ENCODE measurements at places on chromosomes 11 and 22. TPM values are rescaled to one million over a fixed set of nuclear protein-coding genes. Genes with fewer than 3 reads are reported as not detected.

DNA sequence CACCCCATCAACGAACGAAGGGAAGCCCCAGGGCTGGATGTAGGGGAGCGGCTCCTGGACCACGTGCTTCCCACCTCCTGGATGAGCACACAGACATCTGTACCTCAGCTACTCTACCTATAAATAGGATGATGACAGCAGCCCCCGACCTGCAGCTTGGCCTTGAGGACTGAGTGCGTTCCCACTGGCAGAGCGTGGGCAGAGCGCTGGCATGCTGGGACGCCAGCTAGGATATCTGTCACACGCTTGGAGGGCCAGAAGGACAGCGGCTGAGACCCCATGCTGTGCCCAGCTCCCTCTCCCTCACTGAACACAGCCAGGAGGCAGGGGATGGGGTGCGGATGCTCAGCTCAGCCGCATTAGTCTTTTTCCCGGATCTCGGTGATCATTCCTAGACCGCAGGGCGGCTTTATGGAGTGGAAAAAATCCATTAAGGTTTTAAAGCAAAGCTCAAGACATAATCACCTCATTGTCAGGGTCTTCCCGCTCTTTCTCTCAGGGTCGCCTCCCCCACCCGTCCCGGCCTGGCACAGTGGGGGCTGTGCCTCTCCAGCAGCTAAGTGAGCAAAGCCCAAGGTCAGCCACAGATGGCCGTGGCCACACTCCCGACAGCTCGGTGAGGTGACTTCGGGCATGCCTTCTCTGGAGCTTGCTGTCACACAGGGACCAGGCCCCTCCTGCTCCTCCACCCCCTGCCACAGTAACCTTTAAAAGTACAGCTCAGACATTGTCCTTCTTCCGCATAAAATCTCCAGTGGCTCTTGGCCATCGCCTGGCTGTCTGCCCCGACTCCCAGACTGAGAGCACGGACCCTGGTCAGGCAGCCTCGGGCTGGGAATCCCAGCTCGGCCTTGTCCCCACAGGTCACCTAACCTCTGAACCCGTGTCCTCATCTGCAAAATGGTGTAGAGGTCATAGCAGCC lies 69.6 kb upstream of the SHISAL1 start:
- no peak for DNase-seq

DNA sequence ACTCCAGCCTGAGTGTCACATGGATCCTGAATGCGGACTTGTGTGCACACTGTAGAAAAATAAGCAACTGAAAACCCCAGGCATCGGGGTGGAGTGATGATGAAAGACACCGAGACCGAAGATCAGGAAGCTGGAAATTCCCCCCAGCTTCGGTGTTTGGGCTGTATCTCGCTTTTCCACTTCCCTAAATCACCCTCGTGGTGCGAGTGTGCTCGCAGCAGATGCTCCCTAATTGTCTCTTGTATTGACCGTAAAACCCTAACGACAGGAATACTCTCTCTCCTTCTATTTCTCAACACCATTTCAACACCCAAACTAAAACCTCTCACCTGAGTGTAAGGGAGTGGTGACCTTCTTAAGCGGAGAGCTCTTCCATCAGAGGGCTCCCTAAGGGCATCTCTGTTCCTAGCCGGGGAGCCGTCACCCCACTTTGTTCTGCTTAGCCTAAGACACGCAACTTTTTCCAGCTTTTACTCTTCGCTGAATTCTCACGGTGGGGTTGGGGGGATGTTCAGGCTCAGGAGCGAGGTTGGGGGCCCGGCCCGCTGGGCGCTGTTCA lies 635 bp upstream of the GRK3 start:
- no peak for DNase-seq

- no peak for DNase-seq
These were observed 6.7 kb upstream of the TRIM44 start for GRCh38 chr11:35655856-35656255.

GGTLC3 gene
- total RNA-seq, result not detected

DNA sequence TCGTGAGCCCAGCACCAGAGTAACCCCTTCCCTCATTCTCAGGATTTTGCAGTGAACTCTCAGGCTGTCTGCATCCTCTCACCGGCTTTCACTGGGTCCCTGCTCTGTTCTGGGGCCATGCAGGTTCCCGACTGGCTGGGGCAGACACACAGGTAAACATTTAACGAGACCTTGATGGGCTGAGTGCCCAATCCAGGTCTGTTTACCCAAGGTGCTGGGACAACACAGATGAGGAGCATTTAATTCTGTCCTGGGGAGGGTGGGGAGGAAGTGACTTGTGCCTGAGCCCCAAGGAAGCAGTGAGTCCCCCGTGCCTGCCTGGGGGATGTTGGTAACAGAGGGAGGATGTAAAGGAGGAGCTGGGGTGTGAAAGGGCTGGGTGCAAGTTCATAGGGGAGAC lies 4.4 kb downstream of the BIK start:
- no peak for DNase-seq

DNA sequence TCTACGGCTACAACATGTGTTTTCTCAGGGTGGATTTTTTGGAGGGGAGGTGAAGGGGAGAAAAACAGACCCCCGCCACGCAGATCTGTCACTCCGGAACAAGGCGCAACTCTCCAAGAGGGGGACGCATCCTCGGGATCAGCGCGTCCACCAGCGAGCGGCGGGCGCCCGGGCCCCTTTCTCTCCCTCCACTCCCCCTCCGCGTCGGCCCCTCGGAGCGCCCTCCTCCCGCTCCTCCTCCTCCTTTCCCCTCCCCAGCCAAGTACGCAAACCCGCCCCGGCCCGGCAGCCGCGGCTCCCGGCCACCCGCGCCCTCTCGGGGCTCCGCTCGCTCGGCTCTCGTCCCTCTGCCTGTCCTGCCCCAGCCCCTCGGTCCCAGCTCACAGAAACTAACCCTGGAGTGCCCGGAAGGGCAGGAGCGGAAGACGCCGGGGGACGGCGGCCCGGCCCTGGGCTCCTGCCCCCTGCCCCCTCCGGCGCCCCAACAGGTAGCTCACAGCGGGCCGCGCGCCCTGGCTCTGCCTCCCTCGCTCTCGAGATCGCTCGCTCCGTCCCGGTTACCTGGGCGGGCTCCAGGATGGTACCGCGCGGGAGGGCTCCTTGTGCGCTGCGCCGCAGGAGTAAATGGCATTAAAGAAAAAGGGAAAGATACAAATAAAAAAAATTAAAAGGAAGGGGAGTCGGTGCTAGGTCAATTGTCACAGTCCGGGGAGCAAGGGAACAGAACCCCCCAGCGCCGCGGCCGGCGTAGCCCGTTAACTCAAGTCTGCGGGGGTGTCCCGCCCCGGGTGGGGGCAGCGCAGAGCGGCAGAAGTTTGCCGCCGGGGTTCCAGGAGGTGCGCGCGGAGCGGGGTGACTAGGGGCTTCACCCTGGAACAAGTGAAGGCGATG lies 131.4 kb upstream of the C11orf58 start:
- no peak for DNase-seq

ANKK1 gene
- 0.07 TPM for total RNA-seq

DNA sequence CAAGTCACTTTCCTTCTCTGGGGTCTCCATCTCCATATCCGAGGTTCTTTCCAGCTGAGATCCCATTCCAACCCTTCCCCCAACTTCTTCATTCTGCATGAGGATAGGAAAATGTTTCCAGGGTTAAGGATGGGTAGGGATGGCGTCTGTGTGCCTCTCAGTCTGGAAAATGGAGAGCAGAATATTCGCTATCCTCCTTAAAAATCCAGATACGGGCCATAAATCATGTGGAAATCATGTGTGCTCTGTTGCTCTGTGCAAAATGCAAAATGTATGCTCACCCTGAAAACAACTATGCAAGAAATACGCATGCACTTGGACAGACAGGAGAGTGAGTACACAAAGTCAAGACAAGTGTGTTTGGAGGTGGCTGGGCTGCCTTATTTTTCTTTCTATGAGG lies 3.2 kb downstream of the CREB3L1 start:
- DNase-seq, result no peak

DNA sequence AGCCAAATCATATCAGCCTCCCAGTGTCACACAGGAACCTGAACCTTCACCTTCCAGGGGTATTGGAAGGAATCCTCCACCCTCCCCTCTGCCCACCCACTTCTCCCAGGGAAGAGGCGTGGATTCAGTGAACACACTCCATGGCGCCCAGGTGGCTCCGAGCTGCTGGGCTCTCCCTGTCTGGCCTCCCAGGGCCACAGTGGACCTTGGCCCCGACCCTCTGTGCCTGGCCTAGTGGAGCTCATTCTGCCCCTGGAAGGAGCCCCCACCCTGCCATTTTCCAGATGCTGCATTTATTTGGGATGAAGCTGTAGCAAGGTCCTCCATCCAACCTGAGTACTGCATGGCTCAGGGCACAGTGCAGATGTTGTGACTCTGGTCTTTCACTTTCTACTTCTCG lies 1340.1 kb downstream of the TBC1D22A start:
- no peak for DNase-seq

GRCh38 chr11:128310676-128311445 lies 276.5 kb downstream of the ETS1 start:
- DNase-seq, result no peak

APOA4 gene
- total RNA-seq, result not detected

- no peak for DNase-seq
These were observed 42.1 kb upstream of the STK33 start for GRCh38 chr11:8636127-8636526.

IL10RA gene
- under 0.01 TPM for total RNA-seq
